ENCODE measurements at places on chromosomes 13 and 19.

DNA sequence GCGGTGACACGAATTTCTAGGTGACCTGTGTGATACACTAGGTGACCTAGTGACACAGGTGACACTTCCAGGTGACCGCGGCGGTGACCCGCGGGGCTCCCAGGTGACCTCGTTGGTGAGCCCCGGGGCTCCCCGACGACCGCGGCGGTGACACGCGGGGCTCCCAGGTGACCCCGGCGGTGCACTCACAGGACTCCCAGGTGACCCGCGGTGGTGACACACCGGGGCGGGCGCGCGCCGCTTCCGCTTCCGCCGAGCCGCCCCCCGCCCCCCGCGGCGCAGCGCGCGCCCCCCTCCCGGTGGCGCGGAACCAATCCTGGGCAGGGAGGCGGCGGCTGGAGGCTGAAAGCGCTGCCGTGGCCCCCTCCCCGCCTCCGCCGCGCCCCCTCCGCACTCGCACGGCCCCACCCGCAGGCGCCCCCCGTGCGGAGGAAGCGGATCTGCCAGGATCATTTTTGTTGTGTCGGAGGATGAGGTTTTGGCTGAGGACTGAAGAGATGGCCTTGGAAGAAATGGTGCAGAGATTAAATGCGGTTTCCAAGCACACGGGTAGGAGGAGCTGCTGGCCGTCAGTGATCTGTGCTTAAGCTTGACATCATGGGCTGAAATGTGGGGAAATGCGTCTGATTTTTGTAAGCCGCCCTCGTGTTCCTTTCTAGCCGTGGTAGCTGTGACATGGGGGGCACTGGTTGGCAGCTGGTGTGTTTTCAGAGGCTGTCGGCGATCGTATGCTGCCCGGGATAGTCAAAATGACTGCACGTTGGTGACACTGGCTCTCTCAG, at the start of gene MCF2L:
Gene MCF2L (plus strand): TSS at position 305 of the 782 bp plus-strand sequence. CDS start 166 bp downstream, at position 471.
- peak within 1 kb of the TSS; percentile 87 for H3K4me3 ChIP-seq
- peak; percentile 65 for DNase-seq
- peaks cover 5% of the 10 kb centered on the region for H3K27me3 ChIP-seq
- H3K27ac ChIP-seq: peak within 1 kb of the TSS; percentile 84

GRCh38 chr19:56838024-56838908, 2.3 kb downstream of the PEG3 start:
- H3K4me3 ChIP-seq: no peak overlapping the region
- H3K4me1 ChIP-seq: no peaks in the 10 kb centered on the region
- H3K27ac ChIP-seq: no peak overlapping the region
- DNase-seq: no peak

GRCh38 chr19:42169486-42170413, 37.5 kb upstream of the POU2F2 start:
- H3K4me1 ChIP-seq: no peaks in the 10 kb centered on the region
- H3K27ac ChIP-seq: no peak overlapping the region
- DNase-seq: no peak

GRCh38 chr19:31135841-31136240, 213.4 kb downstream of the TSHZ3 start:
- peaks cover 5% of the 10 kb centered on the region for H3K27me3 ChIP-seq
- H3K27ac ChIP-seq: no peak overlapping the region
- H3K4me1 ChIP-seq: no peaks in the 10 kb centered on the region
- no peak overlapping the region for H3K4me3 ChIP-seq
- H3K36me3 ChIP-seq: no peaks in the 10 kb centered on the region
- DNase-seq: no peak
